ENCODE measurements at places on chromosomes 11 and 22. TPM values are rescaled to one million over a fixed set of nuclear protein-coding genes. Genes with fewer than 3 reads are reported as not detected.

The OR5B21 gene
- not detected for total RNA-seq

DNA sequence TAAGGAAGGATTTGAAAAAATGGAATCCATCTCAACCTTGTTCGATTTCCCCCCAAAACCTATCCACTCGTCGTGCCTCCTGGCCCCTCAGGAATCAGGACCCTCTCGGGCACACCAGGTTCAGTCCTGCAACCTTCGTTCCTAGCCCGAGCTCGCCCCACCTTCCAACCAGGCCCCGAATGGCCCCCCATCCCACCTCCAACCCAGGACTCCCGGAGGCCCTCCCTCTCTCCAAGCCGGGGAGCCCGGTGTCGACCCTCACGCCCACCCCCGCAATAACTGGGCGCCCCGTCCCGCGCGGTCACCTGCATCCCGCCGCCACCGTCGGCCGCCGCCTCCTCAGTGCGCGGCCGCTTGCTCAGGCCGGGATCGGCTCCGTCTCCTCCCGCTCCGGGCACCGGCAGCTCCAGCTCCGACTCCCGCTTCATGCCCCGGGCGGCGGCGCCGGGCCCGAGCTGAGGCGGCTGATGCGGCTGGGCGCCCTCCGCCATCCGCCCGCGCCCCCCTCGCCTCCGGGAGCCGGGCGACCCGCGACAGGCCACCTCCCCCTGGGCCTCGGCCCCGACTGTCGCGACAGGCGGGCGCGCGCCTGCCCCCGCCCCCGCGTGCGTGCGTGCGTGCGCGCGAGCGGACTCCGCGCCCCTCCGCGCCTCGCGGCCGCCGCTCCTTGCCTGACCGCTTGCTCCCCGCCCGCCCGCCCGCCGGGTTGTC is 534 bp downstream of the RBFOX2 start:
- H3K4me1 ChIP-seq = peaks cover 44% of the 10 kb centered on the region
- H3K27ac ChIP-seq = peak overlapping the region; percentile 86
- no peaks in the 10 kb centered on the region for H3K27me3 ChIP-seq
- peaks cover 18% of the 10 kb centered on the region for H3K36me3 ChIP-seq
- peak overlapping the region; percentile 96 for H3K4me3 ChIP-seq

DNA sequence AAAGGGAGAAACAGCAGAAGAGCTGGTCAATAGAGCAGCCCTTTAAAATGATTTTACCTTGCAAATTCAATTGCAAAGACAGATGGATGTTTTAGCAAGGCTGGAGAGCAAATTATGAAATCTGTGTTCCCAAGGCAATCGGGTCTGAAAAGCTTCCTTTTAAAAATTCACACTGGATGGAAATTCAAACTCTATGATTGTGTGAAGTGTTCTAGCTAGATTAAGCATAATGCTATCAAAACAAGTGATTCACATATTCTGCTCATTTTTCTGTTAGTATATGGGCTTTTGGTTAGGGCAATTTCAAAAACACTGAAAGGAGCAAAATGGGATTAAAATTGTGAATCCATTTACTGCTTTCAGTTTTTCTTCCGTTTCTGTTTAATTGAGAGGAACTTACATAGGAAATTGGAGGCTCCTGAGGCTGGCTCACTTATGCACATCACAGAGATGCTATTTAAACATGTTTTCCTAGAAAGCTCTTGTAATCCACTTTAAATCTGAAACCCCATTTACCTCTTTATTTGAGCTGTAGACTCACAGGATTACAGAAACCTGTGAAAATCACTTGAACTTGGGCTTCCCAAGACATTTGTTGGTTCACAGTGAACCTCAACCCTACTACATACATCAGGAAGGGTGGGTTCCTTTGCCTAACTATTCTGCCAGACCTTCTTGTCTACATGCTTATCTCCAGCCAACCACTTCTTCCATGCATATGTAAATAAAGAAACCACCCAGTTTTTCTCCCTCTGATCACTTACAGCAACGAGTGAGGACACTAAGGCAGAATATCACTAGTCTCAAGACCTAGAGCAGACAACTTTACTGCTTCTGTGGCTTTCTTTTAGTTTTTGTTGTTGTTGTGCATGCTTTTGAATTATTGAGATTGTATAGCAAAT is 201.9 kb upstream of the PITPNB start:
- no peak for DNase-seq
- peaks cover 2% of the 10 kb centered on the region for H3K27me3 ChIP-seq
- H3K4me1 ChIP-seq = peaks cover 38% of the 10 kb centered on the region
- H3K4me3 ChIP-seq = no peak overlapping the region
- H3K36me3 ChIP-seq = peaks cover 4% of the 10 kb centered on the region
- no peak overlapping the region for H3K27ac ChIP-seq

- H3K36me3 ChIP-seq = peaks cover 13% of the 10 kb centered on the region
- peak overlapping the region; percentile 43 for H3K27ac ChIP-seq
- H3K27me3 ChIP-seq = peaks cover 2% of the 10 kb centered on the region
- H3K4me1 ChIP-seq = peaks cover 27% of the 10 kb centered on the region
- H3K4me3 ChIP-seq = peak overlapping the region; percentile 90
These were observed 2.0 kb downstream of the ZNHIT2 start for GRCh38 chr11:65115361-65116082.

- no peaks in the 10 kb centered on the region for H3K27me3 ChIP-seq
- no peak for DNase-seq
- peaks cover 14% of the 10 kb centered on the region for H3K36me3 ChIP-seq
These were observed 309.8 kb downstream of the TTC28 start for GRCh38 chr22:28369854-28370253.

DNA sequence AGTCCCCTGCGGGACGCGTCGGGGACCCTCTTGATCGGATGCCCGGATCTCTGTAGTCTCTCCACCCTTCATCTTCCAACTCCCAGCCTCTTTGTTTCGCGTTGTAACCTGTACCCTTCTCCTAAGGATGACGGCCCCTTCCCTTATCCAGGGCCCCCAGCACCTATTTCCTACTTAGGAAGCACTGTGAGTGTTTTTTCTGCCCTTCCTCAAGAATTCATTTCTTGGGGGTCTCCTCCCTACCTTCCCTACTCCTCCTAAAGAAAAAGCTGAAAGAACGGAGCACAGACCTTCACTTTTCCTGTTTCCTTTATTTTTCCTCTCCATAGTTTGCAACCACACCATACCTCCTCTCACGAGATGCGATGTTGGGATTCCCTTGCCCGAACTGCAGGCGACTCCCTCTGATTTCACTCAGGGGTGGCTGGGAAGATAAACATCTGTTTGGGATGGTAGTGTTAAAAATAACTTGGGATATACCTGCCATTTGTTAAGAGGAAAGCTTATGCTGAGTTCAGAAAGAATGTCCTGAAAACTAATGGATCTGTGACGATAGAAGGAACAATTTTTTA is 593 bp downstream of the FAM118B start:
- H3K36me3 ChIP-seq = no peaks in the 10 kb centered on the region
- H3K27ac ChIP-seq = peak overlapping the region; percentile 86
- peak; percentile 8 for DNase-seq
- H3K4me1 ChIP-seq = peaks cover 26% of the 10 kb centered on the region

DNA sequence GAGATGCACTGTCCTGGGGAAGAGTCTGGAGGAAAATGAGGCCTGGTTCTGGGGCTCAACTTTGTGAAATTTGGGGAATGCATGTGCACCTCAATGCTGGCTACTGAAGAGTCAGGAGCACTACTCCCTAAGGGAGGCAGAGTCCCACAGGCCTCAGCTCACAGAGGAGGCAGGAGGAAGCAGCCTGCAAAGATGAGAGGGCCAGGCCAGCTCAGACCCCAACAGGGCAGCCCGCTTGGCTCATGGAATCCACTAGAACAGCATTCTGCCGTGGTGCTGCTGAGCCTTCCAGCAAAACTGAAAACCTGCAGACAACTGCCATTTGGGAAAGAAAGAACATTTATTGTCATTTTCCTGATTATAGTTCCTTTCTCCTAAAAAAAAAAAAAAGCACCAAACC is 300.5 kb downstream of the CTTN start:
- no peak overlapping the region for H3K27ac ChIP-seq
- no peaks in the 10 kb centered on the region for H3K36me3 ChIP-seq
- no peaks in the 10 kb centered on the region for H3K27me3 ChIP-seq
- DNase-seq = no peak
- no peak overlapping the region for H3K4me3 ChIP-seq
